Esophagus mucosa (tissue), 1 donor: ENCODE measurements at places on chromosomes 6 and 20. TPM values are rescaled to one million over a fixed set of nuclear protein-coding genes. Genes with fewer than 3 reads are reported as not detected.

MACROD2 gene
- 2.2 TPM for total RNA-seq

GRCh38 chr20:51500936-51501335 lies 41.6 kb downstream of the NFATC2 start:
- ATAC-seq, result peak; percentile 39

- peak; percentile 82 for ATAC-seq
These were observed 522 bp upstream of the EPB41L1 start for GRCh38 chr20:36153736-36154699.

DNA sequence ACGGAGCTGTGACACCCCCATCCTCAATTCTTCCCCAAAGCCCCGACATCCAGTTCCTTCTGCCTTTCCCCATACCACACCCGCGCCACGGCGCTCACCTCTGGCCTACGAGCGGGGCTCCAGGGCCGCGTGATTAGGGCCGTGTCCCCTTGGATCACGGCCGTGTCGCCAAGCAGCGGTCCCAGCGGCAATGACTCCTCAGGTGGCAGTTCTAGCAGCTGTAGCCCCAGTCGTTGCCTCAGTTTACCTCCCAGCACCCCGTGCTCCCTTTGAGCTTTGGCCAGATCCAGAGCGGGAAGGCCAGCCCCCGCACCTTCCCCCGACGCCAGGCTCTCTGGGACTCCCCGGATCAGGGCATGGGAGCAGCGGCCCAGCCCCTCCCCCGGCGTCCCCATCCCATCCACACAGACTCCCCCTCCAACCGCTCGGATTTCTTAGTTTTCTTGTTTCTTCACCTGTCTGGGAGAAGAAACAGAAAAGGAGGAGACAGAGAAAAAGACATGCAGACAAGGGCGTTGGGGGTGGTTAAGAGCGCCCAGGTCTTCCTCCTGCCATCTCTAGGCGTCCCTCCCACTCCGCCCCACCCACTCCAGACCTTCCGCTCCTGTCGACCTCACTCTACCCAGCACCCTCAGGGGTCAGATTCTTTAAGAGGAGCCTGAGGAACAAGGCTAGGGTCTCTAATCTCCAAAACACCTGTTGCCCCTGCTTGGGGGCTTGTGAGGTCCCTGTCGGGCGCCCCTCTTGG lies at the start of gene DDAH2:
TSS of gene DDAH2 (minus strand) at position 533 of the 748 bp plus-strand sequence. CDS start at position 395, 138 bp downstream.
- peak; percentile 43 for ATAC-seq

TGM3 gene
- total RNA-seq, result 1,379 TPM

- ATAC-seq, result no peak
These were observed 1040.7 kb upstream of the FLRT3 start for GRCh38 chr20:15378151-15378550.

GRCh38 chr6:99145738-99146137 lies 198.0 kb upstream of the FBXL4 start:
- no peak for ATAC-seq

DNA sequence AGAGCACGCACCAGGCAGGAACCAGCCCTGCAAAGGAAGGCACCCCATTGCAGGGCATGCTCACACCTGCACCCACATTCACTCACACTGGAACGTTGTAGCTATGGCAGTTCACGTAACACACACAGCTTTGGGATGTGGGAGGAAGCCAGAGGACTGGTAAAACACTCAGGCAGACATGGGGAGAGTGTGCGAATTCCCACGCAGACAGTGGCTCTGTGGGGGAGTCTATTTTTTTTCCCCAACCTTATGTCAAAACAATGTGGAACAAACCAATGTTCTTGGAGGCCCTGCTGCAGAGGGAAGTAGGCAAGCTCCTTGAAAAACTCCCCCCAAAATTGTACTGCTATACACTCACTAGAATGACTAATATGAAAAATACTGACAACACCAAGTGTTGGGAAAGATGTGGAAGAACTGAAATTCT lies 91.0 kb downstream of the PPP1R14C start:
- peak; percentile 81 for ATAC-seq

GRCh38 chr6:106870069-106870468 lies 104.5 kb downstream of the CD24 start:
- ATAC-seq, result peak; percentile 59

DNA sequence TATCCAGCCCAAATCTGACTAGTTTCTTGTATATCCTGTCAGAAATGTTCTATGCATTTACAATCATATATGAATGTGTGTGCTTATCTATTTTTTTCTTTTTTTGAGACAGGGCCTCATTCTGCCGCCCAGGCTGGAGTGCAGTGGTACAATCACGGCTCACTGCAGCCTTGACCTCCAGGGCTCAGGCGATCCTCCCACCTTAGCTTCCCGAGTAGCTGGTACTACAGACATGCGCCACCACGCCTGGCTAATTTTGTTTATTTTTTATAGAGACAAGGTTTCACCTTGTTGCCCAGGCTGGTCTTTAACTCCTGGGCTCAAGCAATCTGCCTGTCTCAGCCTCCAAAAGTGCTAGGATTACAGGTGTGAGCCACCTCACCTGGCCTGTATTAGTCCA lies 3.0 kb upstream of the RAB44 start:
- ATAC-seq, result no peak

TFAP2D gene
- not detected for total RNA-seq

MAPK13 gene
- 97.9 TPM for total RNA-seq

DNA sequence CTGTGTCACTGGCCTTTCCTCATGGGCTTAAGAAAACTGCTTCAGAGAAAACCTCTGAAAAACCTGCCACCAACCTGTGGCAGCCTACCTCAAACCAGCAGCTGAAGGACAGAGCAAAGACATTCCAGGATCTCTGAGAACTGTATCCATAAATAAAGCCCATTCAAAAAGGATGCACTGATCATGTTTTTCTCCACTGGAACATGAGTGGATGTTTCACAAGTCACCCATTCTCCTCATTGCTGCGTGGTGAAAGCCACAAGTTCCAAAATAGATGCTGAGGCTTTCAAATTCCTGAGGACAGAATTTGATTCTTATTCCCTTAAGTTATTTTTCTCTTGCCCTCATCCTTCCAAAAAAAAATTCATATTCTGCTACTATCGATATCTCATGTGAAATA lies 280.6 kb downstream of the KHDC1L start:
- no peak for ATAC-seq

DNA sequence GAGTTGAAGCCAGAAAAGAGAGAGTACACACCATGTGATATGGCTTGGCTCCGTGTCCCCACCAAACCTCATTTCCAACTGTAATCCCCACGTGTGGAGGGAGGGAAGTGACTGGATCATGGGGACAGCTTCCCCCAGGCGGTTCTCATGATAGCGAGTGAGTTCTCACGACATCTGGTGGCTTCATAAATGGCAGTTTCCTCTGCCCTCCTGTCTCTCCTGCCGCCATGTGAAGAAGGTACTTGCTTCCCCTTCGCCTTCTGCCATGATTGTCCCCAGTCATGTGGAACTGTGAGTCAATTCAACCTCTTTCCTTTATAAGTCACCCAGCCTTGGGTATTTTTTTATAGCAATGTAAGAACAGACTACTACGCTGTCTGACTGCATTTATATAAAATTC lies 40.3 kb downstream of the TAF4 start:
- no peak for ATAC-seq

SNAP91 gene
- total RNA-seq, result not detected

ENPP3 gene
- total RNA-seq, result 0.24 TPM

HDGFL1 gene
- not detected for total RNA-seq

GRCh38 chr6:167537816-167538215 lies 212.9 kb downstream of the TTLL2 start:
- ATAC-seq, result no peak

IYD gene
- not detected for total RNA-seq

DNA sequence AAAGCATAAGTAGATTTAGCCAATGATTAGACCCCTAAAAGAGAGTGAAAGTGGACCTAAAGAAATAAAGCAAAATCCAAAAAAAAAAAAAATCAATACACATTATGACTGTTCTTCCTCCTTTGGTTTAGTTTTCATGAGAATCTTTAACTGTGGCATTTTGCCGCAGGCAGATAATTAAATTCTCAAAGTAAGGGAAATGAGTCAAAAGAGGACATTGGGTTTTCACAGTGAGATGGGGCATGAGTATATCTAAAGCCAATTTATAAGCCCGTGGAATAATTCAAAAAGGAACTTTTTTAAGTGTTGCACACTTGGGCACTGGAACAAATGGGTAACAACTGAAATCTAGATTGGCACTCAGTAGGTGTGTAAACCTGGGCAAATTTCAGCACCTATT lies 230.3 kb downstream of the PKHD1 start:
- ATAC-seq, result no peak

MCHR2 gene
- not detected for total RNA-seq

DNA sequence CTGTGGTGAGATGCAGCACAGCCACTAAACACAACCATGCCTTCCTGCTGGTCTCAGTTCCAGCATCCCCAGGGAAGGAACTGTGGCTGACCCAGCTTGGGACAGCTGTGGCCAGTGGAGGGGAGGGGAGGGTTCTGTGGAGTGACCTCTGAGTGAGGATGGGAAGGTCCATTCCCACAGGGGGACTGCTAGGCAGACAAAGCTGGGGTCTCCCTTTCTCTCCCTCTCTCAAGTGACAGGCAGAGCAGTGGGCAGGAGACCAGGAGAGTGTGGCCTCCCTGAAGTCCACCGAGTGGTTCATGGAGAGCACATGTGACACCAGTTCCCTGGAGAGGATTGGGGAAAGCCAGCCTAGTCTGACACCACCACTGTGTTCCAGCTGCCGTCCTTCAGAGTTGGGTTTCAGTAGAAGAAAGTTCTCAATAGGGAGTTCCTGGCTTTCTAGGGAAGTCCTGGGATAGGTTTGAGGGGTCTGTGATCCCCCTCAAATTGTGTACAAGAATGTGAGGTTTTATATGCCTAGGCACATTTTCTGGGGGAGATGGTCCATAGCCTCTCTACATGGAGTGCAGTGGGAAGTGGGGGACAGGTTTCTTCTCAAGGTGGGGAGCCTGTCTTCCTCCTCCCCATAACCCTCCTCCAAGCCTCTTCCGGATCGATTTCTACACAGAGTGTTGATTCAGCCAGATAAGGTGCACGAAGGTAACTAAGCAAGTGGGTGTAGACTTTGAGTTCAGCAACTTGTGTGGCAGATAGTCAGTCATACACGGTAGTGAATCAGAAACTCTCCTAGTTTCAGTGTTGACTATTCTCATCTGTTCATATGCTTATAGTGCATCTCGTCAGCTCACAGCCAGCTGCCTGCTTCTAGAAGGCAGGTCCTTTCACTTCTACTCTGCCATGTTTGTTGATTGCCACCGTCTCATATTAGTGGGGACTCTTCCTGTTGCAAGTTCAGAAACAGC lies 18.9 kb downstream of the MANBAL start:
- no peak for ATAC-seq

- ATAC-seq, result no peak
These were observed 96.2 kb upstream of the RSPO3 start for GRCh38 chr6:127022302-127022701.

DNA sequence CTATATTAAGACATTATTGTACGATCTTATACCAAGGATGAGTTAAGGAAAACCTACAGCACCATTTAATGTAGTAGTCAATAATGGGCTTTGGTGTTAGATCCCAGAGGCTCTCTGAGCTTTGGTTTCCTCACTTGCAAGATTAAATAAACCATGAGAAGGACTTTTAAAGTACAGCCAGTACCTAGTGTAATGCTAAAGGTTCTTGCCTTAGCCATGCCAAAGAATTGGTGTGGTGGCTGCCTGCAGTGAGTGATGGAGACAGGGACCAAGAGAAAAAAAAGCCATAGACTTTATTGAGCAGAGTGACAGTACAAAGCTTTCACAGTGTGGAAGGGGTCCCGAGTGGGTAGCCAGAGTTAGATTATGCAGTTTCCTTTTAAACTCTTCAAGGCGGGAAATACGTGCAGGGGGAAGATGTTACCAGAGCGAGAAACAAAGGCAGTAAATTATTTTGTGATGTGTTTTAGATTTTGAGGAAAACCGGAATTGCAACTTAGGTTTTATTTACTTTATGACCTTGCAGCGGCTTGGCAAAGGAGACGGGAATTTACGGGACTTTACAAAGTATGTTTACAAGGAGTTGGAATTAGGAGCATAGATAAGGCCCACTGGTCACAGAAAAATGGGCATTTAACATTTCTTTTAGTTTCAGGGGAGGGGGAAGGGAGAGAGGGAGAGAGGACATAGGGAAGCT lies 100.4 kb downstream of the MYO6 start:
- ATAC-seq, result no peak

DNA sequence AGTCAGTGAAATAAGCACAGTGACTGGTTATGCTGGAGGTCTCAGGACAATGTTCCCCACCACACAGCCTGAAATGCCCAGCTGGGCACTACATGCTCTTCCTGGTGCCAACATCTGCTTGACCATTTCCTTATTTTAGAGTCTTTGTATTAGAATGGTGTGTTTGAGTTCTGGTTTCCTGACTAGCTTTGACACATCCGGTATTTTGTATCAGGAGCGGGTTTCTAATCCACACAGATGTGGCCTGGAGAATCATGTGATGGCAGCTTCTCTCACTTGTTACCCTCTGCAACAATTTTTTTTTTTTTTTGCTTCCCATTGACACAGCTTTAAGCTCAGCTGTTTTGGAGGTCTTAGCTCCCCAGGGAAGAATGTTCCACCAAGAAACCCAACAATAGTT lies 164.5 kb upstream of the CST7 start:
- no peak for ATAC-seq

LST1 gene
- 2.4 TPM for total RNA-seq

DNA sequence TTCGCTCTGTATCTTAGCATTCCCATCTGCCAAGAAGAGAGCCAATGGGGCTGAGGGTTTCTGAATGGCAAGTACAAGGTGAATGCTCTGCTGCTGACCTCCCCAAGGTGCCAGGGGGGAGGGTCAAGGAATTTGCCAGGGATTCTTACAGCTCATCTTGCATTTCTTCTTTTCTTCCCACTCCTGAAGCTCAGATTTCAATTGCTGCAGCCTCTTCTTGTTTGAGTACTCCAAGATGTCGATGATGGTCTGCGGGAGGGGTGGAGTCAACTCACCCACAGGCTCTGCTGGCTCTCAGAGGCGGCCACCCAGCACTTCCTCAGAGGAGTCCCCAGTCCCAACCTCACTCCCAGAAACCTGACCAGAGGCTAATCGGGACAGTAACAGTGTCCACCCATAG lies 12.4 kb downstream of the C20orf96 start:
- ATAC-seq, result no peak

DNA sequence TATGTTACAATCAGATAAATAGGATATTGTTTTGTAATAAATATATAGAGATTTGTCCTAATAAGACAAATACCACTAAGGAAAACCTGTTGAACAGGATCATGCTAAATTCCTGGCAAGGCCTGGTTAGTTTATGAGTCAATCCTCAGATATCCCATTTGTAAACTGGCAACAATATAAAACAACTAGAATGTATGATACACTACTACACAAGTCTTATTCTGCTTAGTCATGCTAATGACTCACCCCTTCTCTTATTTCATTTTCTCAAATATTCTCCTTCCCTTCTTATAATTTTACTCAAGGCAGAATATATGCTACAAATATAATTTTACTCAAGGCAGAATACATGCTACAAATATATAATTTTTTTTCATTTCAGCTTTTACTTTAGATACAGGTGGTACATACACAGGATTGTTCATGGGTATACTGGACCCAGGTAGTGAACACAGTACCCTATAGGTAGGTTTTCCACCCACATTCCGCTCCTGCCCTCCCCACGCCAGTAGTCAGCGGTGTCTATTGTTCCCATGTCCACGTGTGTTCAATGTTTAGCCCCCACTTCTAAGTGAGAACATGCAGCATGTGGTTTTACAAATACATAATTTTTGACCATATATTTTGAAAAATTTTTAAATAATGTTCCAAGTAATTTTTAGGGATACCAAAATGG lies 6.3 kb downstream of the OSER1 start:
- ATAC-seq, result peak; percentile 97

GRCh38 chr20:63641146-63641791 lies 12.0 kb downstream of the STMN3 start:
- peak; percentile 3 for ATAC-seq
